ENCODE measurements at places on chromosomes 5 and 9. TPM values are rescaled to one million over a fixed set of nuclear protein-coding genes. Genes with fewer than 3 reads are reported as not detected.

DNA sequence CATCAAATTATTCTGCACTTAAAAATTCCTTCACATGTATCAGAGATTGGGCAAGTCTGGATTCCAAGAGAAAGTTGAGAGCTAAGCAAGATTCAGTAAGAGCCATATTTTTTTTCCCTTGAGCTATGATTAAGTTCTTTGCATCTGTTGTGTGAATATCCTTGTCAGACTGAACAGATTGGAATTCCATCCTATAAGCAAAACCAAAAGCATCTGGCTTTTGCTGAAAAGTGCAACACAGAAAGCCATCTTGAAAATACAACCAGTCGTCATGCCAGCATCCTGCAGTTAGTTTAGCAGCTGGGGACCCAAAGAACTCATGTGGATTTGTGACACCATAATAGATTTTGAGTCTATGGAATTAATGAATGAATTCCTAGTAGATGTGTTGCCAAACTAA lies 316.9 kb downstream of the MTRR start:
- DNase-seq, result no peak

GRCh38 chr9:105884416-105884815 lies 190.1 kb downstream of the TMEM38B start:
- DNase-seq, result no peak

- DNase-seq, result no peak
Observed at GRCh38 chr9:35903049-35903448, 3.0 kb upstream of the HRCT1 start.

DNA sequence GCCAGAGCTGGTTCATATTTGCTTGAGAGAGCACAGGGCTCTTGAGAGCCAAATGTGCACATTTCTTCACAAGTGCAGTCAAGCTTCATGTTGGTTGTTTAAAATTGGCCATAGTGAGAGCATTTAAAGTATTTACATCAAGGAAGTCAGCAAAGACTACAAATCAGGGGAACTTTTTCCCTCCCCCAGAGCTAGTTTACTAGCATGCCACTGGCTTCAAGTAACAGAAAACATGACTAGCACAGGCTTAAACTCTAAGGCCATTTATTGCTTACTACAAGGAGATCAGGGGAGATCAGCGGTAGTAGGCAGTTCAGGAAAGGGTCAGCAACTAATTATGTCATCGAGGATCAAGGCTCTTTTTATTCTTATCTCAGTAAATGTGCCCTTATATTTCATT lies 11.0 kb upstream of the CCDC171 start:
- no peak for DNase-seq

DNA sequence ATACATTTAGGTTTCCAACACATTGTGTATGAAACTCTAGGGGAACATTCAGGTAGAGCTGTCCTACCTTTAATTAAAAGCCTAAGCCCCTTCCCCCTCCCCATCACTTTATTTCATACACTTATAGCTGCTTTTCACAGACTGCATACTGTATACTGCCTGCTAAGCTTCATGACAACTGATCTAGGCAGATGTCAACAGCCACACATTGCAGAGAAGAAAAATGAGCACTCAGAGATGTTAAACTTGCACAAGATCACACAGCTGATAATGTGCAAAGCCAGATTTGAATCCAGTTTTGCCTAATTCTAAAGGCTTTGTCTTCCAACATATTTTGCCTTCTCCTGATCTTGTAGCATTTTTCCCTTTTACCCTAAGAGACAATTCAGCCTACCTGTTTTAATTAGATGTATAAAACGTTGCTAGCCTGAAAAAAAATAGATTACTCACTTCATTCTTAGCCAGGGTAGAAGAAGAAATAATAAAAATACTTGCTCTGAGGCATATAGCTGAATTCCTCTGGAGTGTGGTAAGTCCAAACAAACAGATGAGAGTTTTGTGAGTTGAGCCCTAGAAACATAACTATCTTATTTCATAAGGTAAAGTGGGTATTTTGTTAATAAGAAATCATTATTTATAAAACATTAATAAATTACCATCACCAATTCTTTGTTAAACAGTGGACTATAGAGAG lies 56.9 kb upstream of the CAST start:
- DNase-seq, result no peak

DNA sequence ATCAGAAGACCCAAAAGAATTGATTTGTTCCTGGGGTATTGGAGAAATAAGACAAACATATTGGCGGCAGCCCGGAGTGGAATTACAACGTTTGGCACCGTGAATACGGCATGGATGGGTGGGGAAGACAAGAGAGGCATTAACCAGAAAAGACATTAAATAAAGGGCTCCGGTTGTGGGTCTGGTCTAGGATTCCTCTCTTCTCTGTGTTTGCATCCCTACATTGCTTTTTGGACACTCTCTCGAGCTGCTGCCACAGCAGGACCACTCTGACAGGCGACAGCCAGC lies 138.7 kb upstream of the PALM2AKAP2 start:
- no peak for DNase-seq

Gene INSYN2B
- 1.1 TPM for total RNA-seq
